ENCODE measurements at places on chromosomes 3 and 15.
A peak's percentile ranks its signal among the peaks of the same experiment; 100 is the strongest.

DNA sequence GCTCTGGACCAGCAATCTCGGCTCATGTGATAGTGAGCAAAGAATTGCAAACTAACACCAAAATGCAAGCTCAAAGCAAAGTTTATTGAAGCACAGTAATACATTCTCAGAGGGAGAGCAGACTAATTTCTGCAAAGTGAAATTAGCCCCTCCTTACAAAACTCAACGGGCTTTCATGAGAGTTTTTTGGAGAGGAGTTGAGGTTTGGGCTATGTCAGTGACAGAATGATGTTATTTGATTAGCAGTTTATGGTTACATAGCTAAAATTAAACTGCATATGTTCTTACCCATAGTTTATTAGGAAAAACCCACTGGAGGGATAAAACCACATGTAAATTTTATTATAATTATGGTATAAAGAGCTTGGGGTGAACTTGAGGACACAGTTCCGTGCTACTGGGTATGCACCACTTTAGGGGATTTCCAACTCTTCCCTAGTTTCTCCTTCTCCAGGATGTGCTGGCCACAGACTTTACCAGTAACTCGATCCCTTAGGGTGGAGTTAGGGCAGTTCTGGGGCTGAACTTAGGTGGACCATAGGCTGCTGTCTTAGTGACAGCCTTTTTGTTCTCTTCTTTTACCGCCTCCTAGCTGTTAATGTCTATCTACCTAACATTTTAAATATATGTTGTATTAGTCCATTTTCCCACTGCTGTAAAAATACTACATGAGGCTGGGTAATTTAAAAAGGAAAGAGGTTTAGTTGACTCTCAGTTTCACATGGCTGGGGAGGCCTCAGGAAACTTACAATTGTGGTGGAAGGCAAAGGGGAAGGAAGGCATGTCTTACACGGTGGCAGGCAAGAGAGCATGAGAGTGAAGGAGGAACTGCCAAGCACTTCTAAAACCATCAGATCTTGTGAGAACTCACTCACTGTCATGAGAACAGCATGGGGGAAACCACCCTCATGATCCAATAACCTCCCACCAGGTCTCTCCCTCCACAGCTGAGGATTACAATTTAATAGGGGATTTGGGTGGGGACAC lies 8.9 kb upstream of the AADACL2 start:
- no peak for DNase-seq

GRCh38 chr3:183099838-183100204 lies 525 bp upstream of the MCCC1 start:
- no peak for DNase-seq

GRCh38 chr3:153103406-153103945 lies 58.5 kb upstream of the RAP2B start:
- DNase-seq = no peak

- no peak for DNase-seq
Observed at GRCh38 chr15:78133801-78134200, 2.6 kb upstream of the CIB2 start.

- DNase-seq = no peak
Observed at GRCh38 chr3:132326251-132326650, 9.0 kb downstream of the ACP3 start.

DNA sequence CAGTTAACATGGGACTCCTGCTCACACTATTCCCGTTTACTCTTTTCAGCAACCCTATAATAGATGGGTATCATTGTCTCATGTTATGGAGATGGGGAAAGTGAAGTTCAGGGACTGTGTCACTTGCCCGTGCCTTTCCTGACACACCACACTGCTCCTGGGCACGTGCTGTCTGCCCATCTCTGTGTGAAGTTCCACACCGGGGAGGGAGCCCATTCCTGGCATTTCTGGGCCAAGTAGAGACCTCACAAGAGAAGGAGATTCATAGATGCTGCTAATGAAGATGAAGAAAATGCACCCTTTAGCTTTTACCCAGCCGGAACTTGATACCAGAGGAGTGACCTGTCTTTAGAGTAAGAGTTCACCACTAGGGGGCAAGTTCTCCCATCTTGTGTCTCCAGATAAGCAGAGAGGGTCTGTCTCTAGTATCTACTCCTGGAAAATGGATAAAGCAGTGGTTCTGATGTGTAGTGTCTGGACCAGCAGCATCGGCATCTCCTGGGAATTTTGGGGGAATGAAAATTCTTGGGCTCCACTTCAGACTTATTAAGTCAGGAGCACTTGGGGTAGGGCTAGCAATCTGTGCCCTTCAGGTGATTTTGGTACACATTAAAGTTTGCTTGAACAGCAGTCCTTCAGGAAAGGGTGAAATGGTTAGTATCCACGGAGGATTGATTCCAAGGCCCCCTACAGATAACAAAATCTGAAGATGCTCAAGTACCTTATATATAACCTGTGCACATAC lies 2.0 kb upstream of the TOPBP1 start:
- peak; percentile 26 for DNase-seq

DNA sequence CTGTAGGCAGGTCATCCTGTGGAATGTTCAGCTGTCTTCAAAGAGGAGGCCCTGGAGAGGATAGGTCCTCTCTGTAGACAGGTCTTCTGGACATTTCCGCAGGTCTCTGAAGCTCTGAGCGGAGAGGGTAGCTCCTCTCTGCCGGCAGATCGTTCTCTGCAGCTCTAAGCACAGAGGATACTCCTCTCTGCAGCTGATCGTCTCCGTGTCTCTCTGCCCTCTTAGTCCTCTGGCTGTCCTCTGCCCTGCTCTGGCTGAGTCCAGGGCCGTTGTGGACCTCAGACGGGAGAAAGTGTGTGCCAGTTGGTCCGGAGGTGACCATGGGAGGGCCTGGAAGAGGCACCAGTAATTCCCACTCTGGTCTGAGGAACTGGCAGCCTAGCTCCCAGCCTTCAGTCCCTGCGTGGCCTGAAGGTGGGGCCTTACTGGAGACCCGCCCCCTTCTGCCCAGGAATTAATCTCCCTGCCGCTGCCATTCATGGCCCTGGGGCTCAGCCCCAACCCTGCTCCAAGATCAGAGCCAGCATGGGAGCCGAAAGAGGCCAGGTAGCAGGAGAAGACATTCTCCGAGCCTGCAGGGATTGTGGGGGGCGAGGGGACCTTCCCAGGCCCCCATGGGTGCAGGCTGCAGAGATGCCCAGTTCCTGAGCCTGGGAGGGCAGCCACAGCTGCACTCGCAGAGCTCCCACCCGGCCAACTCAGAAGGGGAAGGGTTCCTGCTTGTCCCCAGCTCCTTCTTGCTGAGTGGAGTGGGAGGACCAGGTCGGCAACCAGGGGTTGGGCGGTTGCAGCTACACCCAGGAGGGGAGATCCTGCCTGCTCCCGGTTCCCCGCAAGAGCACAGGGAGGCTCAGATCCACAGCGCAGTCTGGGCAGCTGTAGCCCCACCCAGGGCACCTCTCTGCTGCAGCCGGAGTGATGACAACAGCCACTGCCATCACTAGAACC lies 488.7 kb downstream of the RSL24D1 start:
- no peak for DNase-seq

- DNase-seq = peak; percentile 34
Observed at GRCh38 chr15:70507772-70508371, 255.5 kb downstream of the UACA start.

GRCh38 chr3:129526121-129526900 lies 2.1 kb upstream of the RHO start:
- DNase-seq = peak; percentile 56

GRCh38 chr3:99823723-99824711 lies 6.4 kb downstream of the CMSS1 start:
- DNase-seq = no peak

- DNase-seq = no peak
Observed at GRCh38 chr3:9450991-9451390, 53.6 kb downstream of the SETD5 start.

Measured in CD4-positive, alpha-beta T cell treated with Interferon alpha-2 for 1 hour (primary cell).